ENCODE measurements at places on chromosomes 7 and 10.

GRCh38 chr7:131546583-131547141, 9.8 kb downstream of the PODXL start:
- no peak for DNase-seq

- no peak for DNase-seq
Observed at GRCh38 chr7:15667991-15668390, 18.5 kb downstream of the MEOX2 start.

- DNase-seq, result no peak
Observed at GRCh38 chr10:71323407-71323806, 4.3 kb downstream of the SLC29A3 start.

DNA sequence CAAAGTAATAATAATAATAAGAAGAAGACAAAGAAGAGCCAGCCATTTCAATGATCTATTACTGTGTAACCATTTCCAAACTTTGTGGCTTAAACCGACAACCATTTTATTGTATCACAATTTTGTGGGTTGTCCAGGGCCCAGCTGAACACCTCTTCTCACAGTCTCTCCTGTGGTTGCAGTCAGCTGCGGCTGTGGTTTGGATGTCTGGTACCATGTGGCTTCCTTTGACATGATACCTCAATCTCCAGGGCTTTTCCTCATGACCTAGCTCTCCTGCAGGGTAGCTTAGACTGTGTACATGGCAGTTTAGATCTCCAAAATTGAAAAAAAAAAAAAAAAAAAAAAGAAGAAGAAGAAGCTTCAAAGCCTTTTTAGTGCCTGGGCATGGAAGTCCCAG, 72.6 kb upstream of the NFKB2 start:
- DNase-seq, result no peak

GRCh38 chr10:96387601-96388000, 28.8 kb upstream of the OPALIN start:
- DNase-seq, result peak; percentile 85

- no peak for DNase-seq
Observed at GRCh38 chr10:97327348-97328294, 6.9 kb downstream of the FRAT2 start.

GRCh38 chr10:12509016-12509793, 159.9 kb downstream of the CAMK1D start:
- DNase-seq, result no peak

GRCh38 chr10:15642095-15642494, 77.6 kb downstream of the ITGA8 start:
- peak; percentile 76 for DNase-seq

DNA sequence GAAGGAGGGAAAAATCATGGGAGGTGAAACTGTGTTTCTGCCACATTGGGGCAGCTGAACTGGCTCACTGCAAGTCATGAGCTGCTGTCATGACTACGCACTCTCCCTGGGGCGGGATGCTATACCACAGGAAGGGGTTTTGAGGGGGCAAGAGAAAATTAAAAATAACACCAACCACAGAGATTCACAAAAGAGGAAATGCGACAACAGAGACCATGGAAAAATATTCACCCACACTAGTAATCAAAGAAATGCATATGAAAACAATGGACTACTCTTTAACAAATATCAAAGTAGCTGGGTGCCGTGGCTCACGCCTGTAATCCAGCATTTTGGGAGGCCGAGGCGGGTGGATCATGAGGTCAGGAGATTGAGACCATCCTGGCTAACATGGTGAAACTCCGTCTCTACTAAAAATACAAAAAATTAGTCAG, 65.2 kb upstream of the TM9SF3 start:
- no peak for DNase-seq

DNA sequence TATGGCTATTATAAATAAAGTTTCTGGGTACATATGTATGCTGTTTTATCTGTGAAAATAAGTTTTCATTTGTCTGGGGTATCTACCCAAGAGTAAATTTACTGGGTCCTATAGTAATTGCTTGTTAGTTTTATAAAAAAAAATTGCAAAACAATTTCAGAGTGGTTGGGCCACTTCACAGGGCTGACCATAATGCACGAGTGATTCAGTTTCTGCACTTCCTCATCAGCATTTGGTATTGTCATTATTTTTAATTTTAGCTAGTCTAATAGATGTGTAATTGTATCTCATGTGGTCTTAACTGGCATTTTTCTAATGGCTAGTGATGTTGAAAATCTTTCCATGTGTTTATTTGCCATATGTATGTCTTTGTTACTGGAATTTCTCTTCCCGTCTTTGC, 452.4 kb upstream of the AKR1E2 start:
- DNase-seq, result no peak

- DNase-seq, result no peak
Observed at GRCh38 chr7:155917836-155918430, 105.7 kb upstream of the SHH start.

- DNase-seq, result no peak
Observed at GRCh38 chr7:11203683-11204082, 230.0 kb downstream of the PHF14 start.

Data from fibroblast of skin of abdomen (primary cell).